ENCODE measurements at places on chromosomes 7 and 10.

- DNase-seq, result no peak
Observed at GRCh38 chr7:110224643-110225042, 866.3 kb upstream of the LRRN3 start.

- DNase-seq, result no peak
Observed at GRCh38 chr10:82874671-82875070, 999.7 kb downstream of the NRG3 start.

GRCh38 chr7:77295549-77295948 is 95.9 kb upstream of the FGL2 start:
- no peak for DNase-seq

DNA sequence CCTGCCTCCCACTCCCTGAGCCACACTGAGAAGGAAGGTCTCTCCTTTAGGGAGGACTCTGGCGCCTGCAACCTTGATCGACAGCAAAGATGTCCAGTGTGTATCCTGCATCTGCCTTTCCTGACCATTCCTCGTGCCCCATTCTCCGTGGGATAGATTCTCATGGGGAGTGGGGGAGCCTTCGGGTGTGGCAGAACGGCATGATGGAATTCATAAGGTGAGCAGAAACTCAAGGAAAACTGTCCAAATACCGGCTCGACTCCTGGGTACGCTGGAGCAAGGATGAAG is 636 bp upstream of the RARRES2 start:
- no peak for DNase-seq

- no peak for DNase-seq
Observed at GRCh38 chr7:18140943-18141342, 113.3 kb upstream of the PRPS1L1 start.

DNA sequence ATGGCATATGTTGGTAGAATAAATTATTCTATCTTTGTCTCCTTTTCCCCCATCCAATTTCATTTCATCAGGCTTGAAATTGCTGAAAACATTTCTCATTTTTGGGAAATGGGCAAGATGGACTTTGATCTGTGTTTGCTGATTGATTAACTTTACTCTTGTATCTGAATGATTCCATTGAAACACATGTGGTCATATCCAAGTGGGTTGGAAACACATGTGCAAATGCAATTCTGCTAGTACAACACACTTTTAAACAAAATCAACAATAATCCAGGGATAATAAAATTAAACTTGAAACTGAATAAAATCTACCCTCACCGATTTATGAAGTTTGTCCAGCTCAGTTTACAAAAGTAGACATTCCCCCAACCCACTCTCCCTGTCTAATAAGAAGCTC is 96.9 kb downstream of the EPDR1 start:
- no peak for DNase-seq

GRCh38 chr10:130820880-130821482 is 490.5 kb downstream of the TCERG1L start:
- DNase-seq, result no peak

DNA sequence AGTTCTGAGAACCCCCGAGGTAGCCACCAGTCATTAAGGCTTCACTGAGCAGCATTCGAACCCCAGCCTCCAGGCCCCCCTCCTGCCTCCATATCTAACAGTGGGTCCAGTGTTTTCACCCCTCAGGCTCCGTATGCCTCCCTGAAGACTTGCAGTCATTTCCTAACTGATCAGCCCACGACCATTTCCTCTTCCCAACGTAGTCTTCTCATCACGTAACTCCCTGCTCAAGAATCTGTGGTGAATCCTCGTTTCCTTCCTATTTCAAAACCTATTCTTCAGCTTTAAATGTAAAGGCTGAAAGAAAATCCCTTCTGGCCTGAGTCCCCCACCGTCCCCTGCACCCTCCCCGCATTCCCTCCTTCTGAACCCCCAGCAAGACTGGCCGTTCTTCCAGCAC is 21.1 kb downstream of the FRMD4A start:
- no peak for DNase-seq

- DNase-seq, result no peak
Observed at GRCh38 chr7:71015252-71015900, 116.6 kb upstream of the GALNT17 start.

DNA sequence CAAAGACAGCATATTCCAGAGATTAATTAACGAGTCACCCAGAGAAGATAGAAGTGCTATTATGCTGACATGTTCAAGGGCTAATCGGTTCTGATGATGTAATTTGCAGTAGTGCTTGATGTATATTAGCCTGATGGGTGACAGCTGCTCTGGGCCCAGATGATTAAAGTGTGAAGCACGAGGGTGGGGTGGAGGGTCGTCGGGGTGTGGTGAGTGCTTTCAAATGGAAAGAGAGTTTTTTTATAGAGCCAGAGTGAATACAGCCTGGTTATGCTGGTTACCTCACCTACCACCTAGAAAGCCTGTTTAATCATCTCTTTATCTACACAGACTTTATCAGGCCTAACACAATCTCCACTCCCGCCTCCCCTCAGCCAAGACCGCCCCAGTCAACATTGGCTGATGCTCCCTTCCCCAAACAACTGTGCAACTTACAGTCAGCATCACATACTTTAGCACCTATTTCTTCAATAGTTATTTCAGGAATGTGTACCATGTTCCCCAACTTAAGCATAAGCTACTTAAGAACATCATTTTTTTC is 11.5 kb upstream of the STN1 start:
- DNase-seq, result no peak

- no peak for DNase-seq
Observed at GRCh38 chr7:141954334-141954733, 7.6 kb upstream of the CLEC5A start.

DNA sequence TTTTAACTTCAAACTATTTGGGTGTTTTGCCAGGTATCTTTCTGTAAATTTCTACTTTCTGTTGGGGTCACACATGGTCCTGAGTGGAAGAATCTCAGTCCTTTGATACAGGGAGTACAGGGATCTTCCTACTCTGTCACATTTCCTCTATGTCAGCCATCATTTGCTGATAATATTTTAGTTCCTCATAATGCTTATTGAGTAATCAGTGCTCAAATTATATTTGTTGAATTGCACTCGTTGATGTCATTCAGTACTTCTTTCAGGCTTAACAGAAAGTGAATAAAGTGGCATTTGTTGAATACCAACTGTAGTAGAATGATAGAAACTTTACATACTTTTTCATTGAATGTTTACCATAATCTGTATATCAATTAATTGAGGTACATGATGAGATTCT is 31.9 kb downstream of the WDR11 start:
- DNase-seq, result no peak

DNA sequence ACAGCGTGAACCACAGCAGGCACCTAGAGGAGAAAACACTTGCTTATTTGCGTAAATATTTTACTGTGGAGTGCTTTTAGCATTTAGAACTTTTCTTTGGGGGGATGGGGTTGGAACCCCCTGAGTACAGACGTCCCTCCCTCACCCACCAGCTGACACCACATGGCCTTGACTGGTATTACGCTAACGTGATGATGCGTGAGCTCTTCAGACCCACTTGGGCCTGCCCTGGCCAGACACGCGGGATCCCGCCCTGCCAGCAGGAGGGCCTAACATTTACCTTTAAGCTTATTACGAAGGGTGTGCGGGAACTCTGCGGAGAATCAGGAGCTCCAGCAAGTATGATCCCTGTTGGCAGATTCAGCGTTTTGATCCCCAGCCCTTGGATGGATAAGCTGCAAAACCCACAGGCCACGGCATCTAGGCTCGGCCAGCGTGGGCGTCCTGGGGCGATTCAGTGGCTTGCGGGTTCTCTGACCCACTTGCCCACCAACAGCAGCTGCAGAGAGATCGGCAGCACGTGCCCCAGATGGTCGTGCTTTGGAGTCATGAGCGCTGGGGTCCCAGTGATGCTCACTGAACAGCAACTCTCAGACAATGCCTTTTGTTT is 545.5 kb upstream of the FOXK1 start:
- no peak for DNase-seq

GRCh38 chr10:112232670-112233069 is 49.1 kb upstream of the GPAM start:
- no peak for DNase-seq

DNA sequence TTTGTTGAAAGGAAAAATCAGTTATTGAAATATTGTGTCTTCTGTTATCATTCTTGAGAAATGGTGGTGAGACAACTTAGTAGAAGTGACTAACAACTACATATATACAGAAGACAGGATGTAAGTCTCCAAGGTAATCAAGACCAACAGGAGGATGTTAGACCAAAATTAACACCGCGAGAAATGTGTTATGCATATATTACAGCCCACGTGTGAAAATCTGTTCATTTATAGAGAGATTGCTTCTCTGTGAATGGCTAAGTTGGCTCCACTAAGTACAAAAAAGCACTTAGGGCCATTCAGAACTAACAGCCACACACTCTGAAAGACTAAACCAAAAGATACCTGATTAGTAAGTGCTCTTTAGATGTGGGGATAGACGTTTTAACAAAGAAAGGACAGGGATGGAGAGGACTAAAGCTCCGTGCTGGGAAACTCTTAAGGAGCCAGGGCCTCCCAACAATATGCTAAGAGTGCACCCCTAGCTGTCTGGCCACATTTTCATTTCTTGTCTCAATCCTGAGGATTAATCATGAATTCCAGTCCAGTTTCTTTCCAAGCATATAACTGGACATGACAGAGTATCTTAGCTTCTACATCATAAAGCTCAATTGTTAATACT is 26.5 kb downstream of the HDAC9 start:
- no peak for DNase-seq

GRCh38 chr10:124608093-124608721 is 136.0 kb downstream of the FAM53B start:
- no peak for DNase-seq

GRCh38 chr7:99027241-99027640 is 116.7 kb downstream of the SMURF1 start:
- DNase-seq, result no peak

- DNase-seq, result no peak
Observed at GRCh38 chr10:64033711-64034110, 512.5 kb downstream of the REEP3 start.

DNA sequence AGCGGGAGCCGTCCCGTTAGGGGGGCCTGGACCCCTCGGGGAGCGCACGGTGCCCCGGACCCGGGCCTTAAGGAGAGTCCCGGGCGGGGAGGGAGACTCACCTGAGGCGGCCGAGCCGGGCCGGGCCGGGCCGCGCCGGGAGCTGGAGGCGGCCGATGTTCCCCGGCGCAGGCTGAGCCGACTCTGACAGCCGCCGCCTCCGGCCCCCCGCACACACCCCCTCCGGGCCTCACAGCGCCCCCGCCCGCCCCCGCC is at the start of gene ACHE:
Gene ACHE (minus strand): TSS at position 188 of the 255 bp plus-strand sequence. CDS start 1,656 bp downstream, outside the sequence.
- no peak for DNase-seq

DNA sequence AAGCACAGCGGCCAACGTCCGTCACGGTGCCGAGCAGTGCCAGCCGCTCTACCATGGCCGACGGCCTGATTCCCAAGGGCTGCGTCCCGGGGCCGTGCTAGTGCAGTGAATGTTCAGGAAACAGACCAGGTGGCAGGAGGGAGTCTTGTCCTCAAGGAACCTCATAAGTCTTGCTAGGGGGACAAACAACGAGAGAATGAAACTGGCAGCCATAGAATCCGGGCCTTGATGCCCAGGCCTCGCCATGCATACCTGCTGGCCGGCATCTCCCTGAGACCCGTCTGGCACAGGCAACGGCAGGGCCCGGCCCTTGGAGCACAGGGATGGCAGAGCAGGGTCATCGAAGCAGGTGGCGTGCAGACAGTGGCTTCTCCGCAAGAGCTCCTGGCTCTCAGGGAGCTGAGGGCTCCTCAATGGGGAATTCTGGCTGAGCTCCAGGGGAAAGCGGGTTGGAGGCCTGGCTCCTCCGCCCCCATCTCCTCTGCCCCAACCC is 58.8 kb downstream of the DIP2C start:
- DNase-seq, result no peak

- no peak for DNase-seq
Observed at GRCh38 chr7:118250860-118251494, 26.5 kb downstream of the ANKRD7 start.

- DNase-seq, result no peak
Observed at GRCh38 chr7:84363741-84364140, 169.2 kb upstream of the SEMA3A start.

DNA sequence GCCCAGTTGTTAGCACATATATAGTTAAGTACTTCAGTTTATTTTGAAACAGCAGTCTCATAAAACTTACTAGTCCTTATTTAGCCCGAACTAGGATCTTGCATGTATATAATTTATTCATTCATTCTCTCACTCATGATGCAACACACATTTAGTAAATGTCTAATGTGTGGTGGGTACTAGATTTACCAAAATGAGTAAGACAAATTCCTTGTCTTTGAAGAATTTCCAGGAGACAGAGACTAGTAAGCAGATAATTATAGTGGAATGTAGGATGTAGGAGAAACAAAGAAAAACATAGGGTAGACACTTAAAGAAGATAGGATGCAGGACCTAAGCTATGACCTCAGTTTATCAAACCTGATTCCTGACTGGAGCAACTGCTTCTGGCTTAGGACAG is 120.2 kb upstream of the AMPH start:
- no peak for DNase-seq

DNA sequence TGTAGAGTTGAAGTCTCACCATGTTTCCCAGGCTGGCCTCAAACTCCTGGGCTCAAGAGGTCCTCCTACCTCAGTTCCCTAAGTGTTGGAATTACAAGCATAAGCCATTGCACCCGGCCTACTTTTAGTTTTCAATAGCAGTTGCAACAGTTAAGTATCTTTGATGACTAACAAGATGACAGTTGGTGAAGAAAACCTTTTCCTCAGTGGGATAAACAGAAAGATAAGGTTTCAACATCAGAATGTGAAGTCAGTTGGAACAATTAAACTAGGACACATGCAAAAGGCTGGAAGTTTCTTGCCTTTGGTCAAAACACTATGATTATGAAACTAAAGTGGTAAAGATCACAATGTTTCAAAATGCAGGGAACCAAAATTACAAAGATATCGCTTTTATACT is 169.2 kb downstream of the ZNF438 start:
- no peak for DNase-seq

- no peak for DNase-seq
Observed at GRCh38 chr10:116001976-116002375, 271.0 kb downstream of the GFRA1 start.

- no peak for DNase-seq
Observed at GRCh38 chr10:369684-370448, 234.6 kb downstream of the ZMYND11 start.

Data from activated naive CD4-positive, alpha-beta T cell treated with anti-CD3 and anti-CD28 coated beads, Interleukin-2, amount 50 U/mL, for 72 hours (primary cell).